ENCODE measurements at places on chromosomes 2 and 18.

DNA sequence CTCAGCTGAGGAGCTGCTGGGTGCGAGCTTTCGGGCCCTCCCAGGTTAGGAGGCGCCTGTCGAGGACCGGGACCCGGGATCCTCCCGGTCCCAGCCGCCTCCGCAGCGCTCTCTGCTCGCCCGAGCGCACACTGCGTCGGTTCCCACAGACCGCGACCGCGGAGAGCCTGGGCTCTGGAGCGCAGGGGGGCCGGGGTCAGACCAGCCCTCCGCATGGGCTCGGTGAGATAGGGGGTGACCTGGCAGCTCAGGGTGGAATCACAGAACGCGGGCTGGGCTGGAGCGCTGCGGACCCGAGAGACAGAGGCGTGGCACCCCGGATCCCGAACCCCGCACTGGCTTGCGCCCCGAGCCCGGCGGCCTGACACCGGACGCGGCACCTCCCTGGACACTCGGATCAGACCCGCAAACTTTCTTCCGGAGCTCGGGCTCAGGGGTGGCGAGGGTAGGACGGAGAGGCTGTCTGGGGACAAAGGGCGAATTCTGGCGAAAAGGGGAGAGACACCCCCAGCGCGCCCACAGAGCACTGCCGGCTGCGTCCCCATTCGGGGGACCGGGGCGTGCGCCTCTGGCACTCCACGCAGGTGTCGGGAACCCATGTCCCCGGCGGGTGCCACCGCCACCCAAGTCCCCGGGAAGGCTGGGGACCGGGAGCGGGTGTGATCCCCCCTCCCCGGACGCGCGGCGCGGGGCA, 612 bp downstream of the DIPK1C start:
- DNase-seq, result no peak

GRCh38 chr18:60003610-60004185, 103.9 kb downstream of the PMAIP1 start:
- no peak for DNase-seq

DNA sequence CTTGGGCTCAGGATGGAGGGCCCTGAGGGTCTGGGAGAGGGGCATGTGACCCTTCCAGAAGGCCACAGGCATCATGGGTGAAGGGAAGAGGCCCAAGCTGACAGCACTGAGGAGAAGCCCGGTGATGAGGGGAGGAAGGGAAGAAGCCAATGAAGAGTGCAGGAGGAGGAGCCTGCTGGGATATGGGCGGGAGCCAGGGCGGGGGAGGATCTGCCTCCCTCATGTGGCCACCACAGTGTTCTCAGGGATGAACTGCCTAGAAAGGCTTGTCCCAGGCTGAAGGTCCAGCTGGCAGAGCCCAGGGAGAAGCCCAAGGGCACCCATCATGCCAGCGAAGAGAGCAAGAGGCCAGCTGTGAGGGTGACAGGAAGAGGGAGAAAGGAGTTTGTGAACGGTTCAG, 24.6 kb upstream of the PLB1 start:
- no peak for DNase-seq

GRCh38 chr18:21735452-21736015, 5.1 kb upstream of the MIB1 start:
- peak; percentile 7 for DNase-seq

- DNase-seq, result peak; percentile 74
Observed at GRCh38 chr2:99974275-99974674, 168.1 kb downstream of the AFF3 start.

DNA sequence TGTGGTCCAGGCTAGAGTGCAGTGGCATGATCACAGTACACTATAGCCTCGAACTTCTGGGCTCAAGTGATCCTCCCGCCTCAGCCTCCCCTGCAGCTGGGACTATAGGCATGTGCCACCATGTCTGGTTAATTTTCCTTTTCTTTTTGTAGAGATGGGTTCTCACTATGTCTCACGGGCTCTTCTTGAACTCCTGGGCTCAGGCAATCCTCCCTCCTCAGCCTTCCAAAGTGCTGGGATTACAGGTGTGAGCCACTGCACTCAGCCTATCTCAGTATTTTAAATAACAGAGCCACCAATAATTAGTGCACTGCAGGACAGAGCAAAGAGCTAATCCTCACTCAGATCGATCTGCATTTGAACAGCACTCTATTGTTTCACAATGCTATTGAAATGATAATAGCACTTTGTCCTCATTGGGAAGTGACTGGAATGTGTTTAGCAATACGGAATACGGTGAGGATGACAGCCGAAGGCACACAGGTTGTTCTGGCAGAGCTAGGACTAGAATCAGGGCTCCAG, 335.9 kb downstream of the DLGAP1 start:
- DNase-seq, result no peak

All from fibroblast of skin of right biceps (primary cell).